ENCODE measurements at places on chromosomes 1 and 21.

GRCh38 chr1:74180490-74180889 lies 17.5 kb downstream of the LRRIQ3 start:
- no peak for DNase-seq

DNA sequence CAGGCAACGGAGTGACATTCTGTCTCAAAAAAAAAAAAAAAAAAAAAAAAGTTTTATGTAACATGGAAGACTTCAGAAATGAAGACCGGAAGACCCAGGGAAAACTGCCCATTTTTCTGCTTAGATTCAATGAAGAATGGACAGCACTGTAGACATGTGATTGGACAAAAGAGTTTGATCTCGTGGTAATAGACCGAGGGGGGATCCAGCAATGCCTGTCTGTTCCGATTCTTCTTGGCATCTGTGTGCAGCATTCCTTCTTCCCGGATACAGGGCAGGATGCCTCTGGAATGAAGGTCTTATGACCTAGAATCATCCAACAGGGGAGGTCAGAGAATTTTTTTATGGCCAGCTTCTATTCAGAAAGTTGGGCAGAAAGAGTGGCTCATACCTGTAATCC lies 5.6 kb upstream of the LYST start:
- DNase-seq = no peak

GRCh38 chr1:172774561-172774960 lies 115.7 kb downstream of the FASLG start:
- no peak for DNase-seq

DNA sequence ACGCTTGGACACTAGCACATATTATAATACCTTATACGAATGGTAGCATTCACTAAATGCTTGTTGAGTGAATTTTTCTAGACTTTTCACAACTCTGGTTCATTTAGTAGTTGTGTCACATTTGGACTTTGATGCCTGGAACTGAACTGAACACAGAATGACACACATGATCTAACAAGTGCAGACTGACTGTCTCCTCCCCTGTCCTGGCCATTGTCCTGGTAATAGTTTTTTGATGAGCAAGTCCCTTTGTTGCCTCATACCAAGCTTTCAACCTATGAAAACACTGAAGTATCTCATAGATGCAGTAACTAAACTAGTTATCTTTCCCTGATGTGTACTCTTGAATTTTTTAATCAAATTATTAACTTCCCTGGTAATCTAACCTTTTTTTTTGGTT lies 66.4 kb downstream of the LRRC8D start:
- no peak for DNase-seq

DNA sequence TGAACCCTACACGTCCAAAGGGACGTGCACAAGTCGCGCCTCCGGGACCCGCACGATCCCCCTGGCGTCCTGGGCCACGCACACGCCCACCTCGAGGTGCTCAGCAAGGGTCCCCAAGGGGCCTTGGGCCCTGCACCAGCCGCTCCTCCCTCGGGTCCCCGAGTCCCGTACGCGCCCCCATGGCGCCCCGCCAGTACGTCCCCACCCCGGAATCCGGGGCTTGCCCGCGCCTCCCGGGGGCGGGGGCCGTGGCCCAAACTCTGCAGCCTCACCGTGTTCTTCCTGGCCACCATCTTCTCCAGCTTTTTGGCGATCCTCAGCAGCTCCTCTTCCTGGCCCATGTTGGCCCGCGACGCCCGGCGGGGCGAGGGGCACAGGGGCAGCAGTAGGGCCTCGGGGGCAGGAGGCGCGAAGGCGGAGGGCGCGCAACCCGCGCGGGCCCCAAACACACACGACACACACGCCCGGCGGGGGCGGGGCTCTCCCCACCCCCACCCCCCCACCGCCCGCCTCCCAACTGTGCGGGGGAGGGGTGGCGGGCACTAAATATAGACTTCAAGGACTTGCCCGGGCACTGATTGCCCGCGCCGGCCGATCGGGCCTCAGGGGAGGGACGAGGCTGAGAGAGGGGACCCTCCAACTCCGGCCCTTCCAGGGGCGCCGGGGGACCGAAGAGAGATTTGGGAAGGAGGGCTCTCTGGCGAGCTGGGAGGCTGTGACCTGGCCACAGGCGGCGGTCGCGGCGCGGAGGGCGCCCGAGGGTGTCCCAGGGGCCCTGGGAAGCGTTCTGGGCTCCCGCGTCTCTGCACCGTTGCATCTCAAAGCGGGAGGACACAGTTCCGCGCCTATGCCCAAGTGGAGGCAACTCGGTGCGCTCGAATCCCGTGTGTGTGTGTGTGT lies at the start of gene TCEA3:
Gene TCEA3, minus strand, starts transcription at position 456 of the 900 bp plus-strand sequence. Its CDS starts 115 bp downstream, at position 341.
- DNase-seq = no peak

GRCh38 chr1:5729636-5730145 lies 262.5 kb downstream of the NPHP4 start:
- DNase-seq = no peak

DNA sequence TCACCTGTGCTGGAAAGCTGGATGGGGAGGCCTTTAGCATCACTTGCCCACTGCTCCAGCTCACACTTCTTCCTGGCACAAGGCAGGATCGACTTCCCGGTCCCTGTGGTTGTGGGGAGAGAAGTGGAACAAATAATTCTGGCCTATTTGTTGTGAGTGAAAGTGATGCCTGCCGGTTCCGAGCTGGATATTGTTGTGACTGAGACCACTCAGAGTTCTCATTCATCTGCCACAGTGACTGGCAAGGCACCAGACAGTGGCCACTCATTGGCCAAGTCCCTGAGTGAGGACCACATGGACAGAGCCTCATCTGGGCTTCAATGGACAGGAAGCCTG lies 191.9 kb downstream of the PTPRU start:
- no peak for DNase-seq

DNA sequence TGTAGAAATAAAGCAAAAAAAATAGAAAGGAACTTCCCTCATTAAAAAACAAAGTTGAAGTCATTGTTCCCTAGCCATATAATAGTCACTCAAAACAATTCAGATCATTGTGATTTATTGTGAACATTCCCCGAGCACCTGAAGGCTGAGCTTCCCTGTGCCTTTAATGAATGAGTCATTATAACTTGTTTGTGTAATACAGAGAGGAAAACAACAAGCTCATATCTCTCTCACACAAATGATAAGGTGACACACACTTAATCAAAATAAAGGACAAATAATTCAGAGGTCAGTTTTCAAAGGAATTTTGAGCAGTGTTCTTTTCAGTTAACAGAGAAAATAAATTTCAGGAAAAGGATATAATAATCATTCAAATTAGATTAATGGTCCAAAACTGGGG lies 326.2 kb downstream of the DUSP10 start:
- no peak for DNase-seq

GRCh38 chr1:201508809-201509208 lies 1.9 kb upstream of the CSRP1 start:
- DNase-seq = no peak

DNA sequence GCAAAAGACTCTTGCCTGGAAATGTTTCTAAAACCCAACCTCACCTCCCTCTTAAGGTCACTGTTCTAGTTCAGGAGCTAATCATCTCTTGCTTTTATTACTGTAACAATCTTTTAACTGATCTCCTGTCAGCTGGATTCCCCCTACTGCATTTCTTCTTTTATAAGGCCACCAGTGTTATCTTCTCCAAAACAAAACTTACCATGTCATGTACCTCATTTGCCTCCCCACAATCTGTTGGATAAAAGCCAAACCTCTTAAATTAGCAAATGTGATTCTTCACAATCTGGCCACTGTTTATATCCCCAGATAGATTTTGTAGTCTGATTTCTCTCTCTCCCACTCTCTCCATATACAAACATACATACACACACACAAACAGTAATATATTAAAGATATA lies 143.3 kb downstream of the DENND1B start:
- DNase-seq = no peak

- no peak for DNase-seq
These were observed 171.4 kb upstream of the HMGB4 start for GRCh38 chr1:33692206-33693188.

GRCh38 chr1:48246727-48247126 lies 24.2 kb downstream of the SLC5A9 start:
- DNase-seq = no peak

DNA sequence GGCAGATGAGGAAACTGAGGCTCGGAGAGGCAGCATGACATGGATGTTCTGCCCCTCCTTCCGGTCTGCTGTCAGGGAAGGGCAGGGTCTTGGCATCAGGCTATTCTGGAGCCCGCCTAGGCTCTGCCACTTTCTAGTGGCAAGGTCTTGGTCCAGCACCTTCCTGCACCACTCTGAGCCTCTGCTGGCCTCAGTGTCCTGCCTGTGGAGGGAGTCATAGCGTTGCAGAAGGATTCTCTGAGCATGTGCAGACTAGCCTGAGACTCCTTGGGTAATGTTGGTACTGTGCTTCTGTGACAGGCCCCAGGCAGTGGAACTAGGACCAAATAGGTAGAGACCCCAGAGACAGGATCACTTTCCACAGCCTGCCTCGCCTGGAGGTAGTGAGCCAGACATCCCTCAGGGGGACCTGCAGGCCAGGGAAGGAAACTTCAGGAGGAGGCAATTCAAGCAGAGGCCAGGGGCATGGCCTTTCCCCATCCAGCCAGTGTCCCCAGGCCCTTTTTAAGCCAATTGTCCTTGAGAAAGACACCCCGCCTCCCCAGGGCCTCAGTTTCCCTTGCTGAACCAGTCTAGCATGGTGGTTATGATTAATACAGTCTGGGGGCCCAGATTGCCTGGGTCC lies 10.6 kb downstream of the EDN2 start:
- no peak for DNase-seq

DNA sequence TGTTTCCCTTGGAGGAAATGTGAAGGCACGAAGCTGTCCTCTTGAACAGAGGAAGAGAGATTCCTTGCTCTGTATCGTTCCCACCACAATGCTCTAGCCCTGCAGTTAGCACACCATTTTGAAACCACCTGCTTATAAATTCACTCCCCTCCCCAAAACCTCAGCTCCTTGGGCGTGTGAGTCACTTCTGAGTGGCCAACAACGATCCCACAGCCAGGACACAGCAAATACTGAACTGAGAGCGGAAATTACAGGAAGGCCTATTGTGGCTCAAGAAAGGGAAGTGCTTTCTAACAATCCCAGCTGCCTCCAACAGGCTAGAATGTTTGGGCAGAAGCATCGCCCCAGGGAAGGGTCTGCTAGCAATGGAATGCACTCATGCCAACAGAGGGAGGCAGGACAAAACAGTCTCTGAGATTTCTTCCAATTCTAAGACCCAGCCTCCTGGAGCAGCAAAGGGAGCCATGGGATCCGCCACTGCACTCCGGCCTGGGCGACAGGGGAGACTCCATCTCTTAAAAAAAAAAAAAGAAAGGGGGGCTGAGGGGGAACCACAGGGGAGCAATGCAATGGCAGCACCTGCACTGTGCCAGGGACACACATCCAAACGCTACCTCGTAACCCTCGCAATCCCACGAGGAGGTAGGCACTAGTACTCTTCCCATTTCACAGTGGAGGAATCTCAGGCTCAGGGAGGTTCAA lies 1.9 kb downstream of the TMEM53 start:
- DNase-seq = no peak

DNA sequence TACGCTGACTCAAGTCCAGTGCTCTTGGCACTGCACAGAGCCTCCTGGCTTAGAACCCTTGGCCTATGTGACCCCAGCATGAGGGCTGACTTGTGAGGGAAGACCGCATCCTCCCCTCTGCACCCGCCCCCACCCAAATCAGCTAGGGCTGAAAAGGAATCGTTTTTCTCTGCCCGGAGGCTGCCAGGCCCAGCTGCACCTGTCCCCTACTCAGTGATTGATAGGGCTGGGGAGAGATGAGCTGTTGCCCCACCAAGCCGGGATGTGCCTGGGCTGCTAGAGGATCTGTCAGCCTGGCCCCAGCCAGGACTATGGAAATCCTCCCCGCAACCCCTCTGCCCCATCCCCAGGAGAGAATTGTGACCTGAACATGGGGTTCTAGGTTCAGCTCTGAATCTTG lies 20.6 kb downstream of the MYOG start:
- DNase-seq = no peak

DNA sequence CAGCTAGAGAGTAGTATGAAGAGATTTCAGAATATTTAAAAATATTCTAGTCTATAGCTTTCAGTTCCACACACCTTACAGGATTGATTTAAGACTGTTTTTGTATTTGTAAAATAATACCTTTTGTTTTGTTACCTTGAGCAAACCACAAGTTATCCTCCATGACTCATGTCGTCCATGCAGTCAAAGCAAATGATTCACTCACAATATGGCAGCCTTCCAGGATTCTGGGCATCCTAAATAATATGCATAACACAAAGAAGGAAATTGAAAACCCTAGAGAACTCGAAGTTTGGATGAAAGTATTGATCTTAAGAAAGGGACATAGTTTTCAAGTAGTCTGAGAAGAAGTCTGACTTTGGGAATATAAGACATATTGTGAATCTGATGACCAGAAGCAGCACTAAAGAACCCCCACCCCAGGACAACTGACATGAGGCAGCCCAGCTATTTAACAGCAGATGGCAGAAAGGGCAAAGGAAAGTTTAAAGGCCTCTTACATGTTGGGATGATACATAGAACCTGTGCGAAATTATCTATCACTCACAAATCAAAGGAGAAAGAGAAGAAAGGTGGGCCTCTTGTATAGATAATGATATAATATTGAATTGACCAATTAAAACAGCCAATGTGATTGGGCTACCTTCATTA lies 857.9 kb downstream of the BRINP3 start:
- DNase-seq = peak; percentile 64

GRCh38 chr1:117842408-117843170 lies 86.8 kb downstream of the GDAP2 start:
- DNase-seq = no peak

DNA sequence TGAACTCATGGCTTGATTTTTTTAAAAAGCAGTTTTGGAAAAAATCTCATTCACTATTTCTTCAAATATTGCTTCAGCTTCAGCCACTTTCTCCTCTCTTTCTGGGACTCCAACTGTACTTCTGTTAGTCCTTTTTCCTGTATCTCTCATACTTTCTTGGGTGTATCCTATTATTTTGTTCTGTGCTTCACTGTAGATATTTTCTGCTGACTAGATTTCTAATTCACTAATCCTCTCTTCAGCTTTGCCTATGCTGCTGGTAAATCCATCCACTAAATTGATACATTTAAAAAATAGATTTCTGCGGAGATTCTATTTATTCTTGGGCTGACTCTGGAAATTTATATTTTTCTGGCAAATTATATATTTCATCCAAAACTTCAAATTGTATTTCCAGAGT lies 4.9 kb upstream of the KCNE2 start:
- no peak for DNase-seq

All from AG04450 (cell line).